Effector CD4-positive, alpha-beta T cell (primary cell): ENCODE measurements at places on chromosomes 1 and 21.

- no peak for DNase-seq
Measured at GRCh38 chr1:68675336-68675735, 178.5 kb upstream of the DEPDC1 start.

GRCh38 chr1:109208394-109208793, 5.3 kb upstream of the SARS1 start:
- DNase-seq, result no peak

DNA sequence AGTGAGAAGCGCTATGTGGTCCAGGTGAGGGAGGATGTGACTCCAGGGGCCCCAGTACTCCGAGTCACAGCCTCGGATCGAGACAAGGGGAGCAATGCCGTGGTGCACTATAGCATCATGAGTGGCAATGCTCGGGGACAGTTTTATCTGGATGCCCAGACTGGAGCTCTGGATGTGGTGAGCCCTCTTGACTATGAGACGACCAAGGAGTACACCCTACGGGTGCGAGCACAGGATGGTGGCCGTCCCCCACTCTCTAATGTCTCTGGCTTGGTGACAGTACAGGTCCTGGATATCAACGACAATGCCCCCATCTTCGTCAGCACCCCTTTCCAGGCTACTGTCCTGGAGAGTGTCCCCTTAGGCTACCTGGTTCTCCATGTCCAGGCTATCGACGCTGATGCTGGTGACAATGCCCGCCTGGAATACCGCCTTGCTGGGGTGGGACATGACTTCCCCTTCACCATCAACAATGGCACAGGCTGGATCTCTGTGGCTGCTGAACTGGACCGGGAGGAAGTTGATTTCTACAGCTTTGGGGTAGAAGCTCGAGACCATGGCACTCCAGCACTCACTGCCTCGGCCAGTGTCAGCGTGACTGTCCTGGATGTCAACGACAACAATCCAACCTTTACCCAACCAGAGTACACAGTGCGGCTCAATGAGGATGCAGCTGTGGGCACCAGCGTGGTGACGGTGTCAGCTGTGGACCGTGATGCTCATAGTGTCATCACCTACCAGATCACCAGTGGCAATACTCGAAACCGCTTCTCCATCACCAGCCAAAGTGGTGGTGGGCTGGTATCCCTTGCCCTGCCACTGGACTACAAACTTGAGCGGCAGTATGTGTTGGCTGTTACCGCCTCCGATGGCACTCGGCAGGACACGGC, 2.2 kb downstream of the CELSR2 start:
- no peak for DNase-seq

DNA sequence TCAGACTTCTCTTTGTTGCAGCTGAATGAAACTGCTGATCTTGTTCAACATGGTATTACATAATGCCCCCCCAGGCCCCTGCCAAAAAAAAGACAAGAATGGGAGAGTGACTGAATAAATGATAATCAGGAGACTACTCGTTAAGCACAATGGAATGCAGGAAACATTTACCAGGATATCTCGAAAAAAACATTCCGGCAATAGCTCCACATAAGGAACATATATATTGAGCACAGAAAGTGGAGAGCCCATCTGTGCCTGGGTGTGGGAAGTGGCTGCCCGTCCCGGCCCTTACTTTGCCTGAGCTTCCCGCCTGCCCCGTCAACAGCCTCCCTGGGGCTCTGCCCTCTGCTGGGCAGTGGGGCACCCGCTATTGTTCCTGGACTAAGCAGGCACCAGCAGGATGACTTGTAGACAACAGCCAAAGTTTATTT, 13.3 kb downstream of the TRIM11 start:
- no peak for DNase-seq

GRCh38 chr1:11979028-11979850, 1.0 kb upstream of the MFN2 start:
- no peak for DNase-seq

DNA sequence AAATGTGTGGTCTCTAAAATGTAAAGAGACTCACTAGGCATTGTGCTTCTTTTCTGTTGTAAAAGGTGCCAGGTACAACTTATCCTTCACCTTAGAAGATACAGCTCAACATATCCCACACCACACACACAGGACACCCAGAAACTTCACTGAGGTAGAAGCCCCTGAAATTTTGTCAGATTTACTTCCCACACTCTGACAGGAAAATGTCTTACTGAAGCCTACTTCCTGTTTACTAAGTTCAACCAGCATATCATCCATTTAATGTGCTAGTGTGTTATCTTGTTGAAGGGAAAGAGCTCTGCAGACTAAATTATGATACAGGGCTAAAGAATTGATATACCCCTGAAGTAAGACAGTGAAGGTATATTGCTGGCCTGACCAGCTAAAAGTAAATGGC, 39.9 kb upstream of the INSL5 start:
- DNase-seq, result no peak

- DNase-seq, result no peak
Measured at GRCh38 chr1:241611063-241611462, 29.1 kb downstream of the CHML start.

DNA sequence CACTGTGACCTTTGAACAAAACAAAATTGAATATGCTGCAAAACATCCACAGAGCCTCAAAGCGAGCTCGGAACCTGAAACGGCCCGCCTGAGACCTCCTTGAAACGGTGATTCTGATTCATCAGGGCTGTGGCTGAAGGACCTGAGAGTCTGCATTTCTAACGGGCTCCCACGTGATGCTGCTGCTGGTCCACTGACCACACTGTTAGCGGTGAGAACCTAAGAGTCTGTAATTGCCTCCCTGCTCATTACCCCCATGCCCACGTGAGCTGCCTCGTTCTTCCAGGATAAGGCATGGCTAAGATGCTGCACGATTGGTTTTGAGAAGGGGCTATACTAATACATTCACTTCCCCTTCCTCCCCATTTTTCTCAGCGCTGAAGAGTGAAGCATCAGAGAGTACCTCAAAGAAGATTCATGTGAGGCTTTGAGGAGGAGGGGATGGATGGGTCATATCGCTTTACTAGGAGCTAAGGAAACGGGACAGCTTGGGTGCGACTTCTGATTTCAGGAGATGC, 9.7 kb downstream of the TLR5 start:
- no peak for DNase-seq

- DNase-seq, result no peak
Measured at GRCh38 chr1:166730299-166730888, 108.9 kb upstream of the POGK start.

- no peak for DNase-seq
Measured at GRCh38 chr1:165912638-165913037, 85.2 kb downstream of the UCK2 start.

DNA sequence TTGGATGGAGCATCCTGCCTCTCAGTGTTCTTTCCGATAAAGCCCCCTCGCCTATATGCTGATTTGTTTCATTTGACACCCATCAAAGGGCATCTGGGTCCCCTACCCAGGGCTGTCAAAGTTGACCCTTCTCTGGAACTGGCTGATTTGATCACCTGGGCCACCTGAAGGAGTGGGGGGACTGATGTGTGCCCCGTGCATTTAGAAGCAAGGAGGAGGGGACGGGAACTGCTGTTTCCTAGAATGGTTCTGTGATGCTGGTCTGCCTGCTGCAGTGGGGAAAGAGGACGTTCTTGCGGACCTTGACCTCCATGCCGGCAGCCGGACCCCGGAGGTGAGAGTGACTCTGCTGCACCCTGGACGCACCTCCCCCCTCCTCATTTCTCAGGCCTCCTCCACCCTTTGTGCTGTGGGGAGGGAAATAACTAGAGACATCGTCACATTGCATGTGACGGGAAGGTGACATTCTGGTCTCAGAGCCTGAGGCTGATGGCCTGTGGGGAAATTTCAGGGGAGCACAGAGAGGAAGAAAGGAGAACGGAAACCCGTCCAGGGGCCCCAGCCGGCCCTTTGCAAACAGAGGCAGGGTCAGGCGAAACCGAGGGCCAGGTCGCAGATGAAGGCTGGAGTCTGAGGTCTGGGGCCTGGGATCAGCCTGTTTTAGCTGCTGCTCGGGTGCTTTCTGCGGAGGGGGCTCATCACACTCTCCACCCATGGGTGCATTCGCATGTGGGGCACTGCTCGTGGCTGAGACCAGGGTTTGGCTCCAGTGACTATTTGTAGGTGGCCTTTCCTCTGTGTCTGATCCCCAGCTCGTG, 25.7 kb downstream of the CRYAA start:
- DNase-seq, result no peak

GRCh38 chr1:95625224-95625623, 391.2 kb downstream of the RWDD3 start:
- no peak for DNase-seq

DNA sequence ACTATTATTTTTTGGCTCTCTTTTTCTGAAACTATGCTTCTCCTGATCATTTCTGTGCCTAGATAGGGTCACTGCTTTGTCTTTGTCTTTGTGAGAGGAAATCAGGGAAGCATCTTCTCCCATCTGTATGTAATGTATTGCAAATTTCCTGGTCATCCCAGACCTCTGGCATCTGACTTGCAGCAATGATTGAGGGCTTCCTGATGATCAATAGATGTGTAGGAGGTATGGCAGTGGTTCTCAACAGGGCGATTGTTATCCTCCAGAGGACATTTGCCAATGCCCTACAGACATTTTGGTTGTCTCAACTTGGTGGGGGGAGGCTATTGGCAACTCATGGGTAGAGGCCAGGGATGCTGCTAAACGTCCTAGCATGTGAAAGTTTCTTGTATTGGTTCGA, 64.7 kb downstream of the RGL1 start:
- DNase-seq, result no peak
